CD4-positive, alpha-beta memory T cell (primary cell): ENCODE measurements at places on chromosomes 3 and 15. TPM values are rescaled to one million over a fixed set of nuclear protein-coding genes. Genes with fewer than 3 reads are reported as not detected.

GRCh38 chr3:62718515-62719320 is 156.5 kb downstream of the CADPS start:
- H3K36me3 ChIP-seq: no peaks in the 10 kb centered on the region
- no peak for DNase-seq
- H3K4me1 ChIP-seq: no peaks in the 10 kb centered on the region
- H3K27ac ChIP-seq: no peak overlapping the region

ASB14 gene
- total RNA-seq: not detected

DNA sequence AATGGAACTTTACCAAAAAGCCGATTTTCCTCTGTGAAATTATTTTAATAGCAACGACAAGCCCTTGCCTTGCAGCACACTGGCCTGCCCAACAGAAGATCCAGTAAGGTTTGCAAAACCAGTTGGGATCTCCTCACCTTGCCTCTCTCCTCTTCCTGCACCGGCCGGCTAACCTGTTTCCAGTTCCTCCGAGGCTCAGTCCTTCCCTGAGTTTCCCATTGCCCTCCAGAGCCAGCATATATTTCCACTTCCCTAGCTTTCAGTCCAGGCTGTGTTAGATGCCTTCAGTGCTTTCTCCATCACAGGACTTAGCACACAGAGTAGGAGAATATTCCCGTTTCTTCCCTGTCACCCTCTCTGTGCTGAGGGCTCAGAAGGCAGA is 60.3 kb downstream of the NOX5 start:
- no peaks in the 10 kb centered on the region for H3K27me3 ChIP-seq
- H3K36me3 ChIP-seq: no peaks in the 10 kb centered on the region
- no peak overlapping the region for H3K4me3 ChIP-seq
- DNase-seq: no peak
- H3K4me1 ChIP-seq: no peaks in the 10 kb centered on the region

- no peaks in the 10 kb centered on the region for H3K36me3 ChIP-seq
- no peak overlapping the region for H3K27ac ChIP-seq
- DNase-seq: no peak
- H3K4me3 ChIP-seq: no peak overlapping the region
- H3K27me3 ChIP-seq: no peaks in the 10 kb centered on the region
Observed at GRCh38 chr3:170553788-170554757, 31.8 kb downstream of the SLC7A14 start.

- H3K27me3 ChIP-seq: no peaks in the 10 kb centered on the region
- no peak for DNase-seq
- H3K4me1 ChIP-seq: no peaks in the 10 kb centered on the region
- no peaks in the 10 kb centered on the region for H3K36me3 ChIP-seq
- H3K4me3 ChIP-seq: no peak overlapping the region
Observed at GRCh38 chr3:193052354-193053045, 134.8 kb upstream of the MB21D2 start.
